Osteocyte (in vitro differentiated cells): ENCODE measurements at places on chromosomes 1 and 21. TPM values are rescaled to one million over a fixed set of nuclear protein-coding genes. Genes with fewer than 3 reads are reported as not detected.
A peak's percentile ranks its signal among the peaks of the same experiment; 100 is the strongest.

The RBBP4 gene
- total RNA-seq, result 244 and 254 TPM in 2 replicates

The FHAD1 gene
- not detected in 2 replicates for total RNA-seq

The FBXO2 gene
- 1.4 and 2.0 TPM in 2 replicates for total RNA-seq

The OR2L3 gene
- not detected in 2 replicates for total RNA-seq

GRCh38 chr1:50959303-50959912 is 659 bp downstream of the FAF1 start:
- DNase-seq, result no peak
- H3K4me1 ChIP-seq, result peaks cover 16% of the 10 kb centered on the region
- no peaks in the 10 kb centered on the region for H3K36me3 ChIP-seq
- H3K27ac ChIP-seq, result peak overlapping the region; percentile 79
- H3K4me3 ChIP-seq, result peak overlapping the region; percentile 96

DNA sequence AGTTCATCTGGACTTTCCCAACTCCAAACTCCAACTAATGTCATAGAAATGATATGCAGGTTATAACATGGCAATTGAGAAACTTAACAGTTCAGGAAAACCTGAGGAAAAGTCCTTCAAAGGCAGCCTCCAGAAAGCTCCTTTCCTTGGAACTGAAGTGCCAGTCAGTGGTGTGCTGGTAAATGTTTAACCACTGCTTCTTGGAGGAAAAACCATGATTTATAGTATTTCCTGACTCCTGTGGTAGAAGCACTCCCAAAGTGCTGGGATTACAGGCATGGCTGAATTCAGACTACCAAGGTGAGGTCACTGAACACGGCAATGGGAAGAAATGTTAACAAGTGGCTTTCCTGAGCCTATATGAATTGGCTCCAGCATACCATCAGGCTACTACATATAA is 26.7 kb upstream of the ZNHIT6 start:
- peaks cover 1% of the 10 kb centered on the region for H3K4me1 ChIP-seq
- DNase-seq, result no peak
- H3K27me3 ChIP-seq, result peaks cover 4% of the 10 kb centered on the region

GRCh38 chr1:165434281-165434680 is 10.6 kb downstream of the RXRG start:
- H3K27me3 ChIP-seq, result peaks cover 7% of the 10 kb centered on the region
- H3K4me1 ChIP-seq, result no peaks in the 10 kb centered on the region
- H3K4me3 ChIP-seq, result no peak overlapping the region
- H3K27ac ChIP-seq, result no peak overlapping the region
- H3K36me3 ChIP-seq, result no peaks in the 10 kb centered on the region

- DNase-seq, result no peak
- H3K4me3 ChIP-seq, result no peak overlapping the region
- no peak overlapping the region for H3K27ac ChIP-seq
Measured at GRCh38 chr1:8497210-8497819, 179.4 kb downstream of the SLC45A1 start.

GRCh38 chr1:169137357-169137756 is 30.9 kb downstream of the ATP1B1 start:
- peaks cover 4% of the 10 kb centered on the region for H3K36me3 ChIP-seq
- no peaks in the 10 kb centered on the region for H3K27me3 ChIP-seq
- DNase-seq, result no peak
- no peak overlapping the region for H3K27ac ChIP-seq

- H3K4me1 ChIP-seq, result no peaks in the 10 kb centered on the region
- H3K27ac ChIP-seq, result no peak overlapping the region
- H3K36me3 ChIP-seq, result no peaks in the 10 kb centered on the region
- DNase-seq, result peak; percentile 34
Measured at GRCh38 chr1:38334930-38335592, 288.5 kb upstream of the POU3F1 start.

- H3K27ac ChIP-seq, result no peak overlapping the region
- no peaks in the 10 kb centered on the region for H3K36me3 ChIP-seq
- no peak overlapping the region for H3K4me3 ChIP-seq
- H3K4me1 ChIP-seq, result no peaks in the 10 kb centered on the region
Measured at GRCh38 chr1:199585392-199585791, 442.1 kb upstream of the NR5A2 start.

- H3K4me3 ChIP-seq, result no peak overlapping the region
- H3K36me3 ChIP-seq, result no peaks in the 10 kb centered on the region
- no peak overlapping the region for H3K27ac ChIP-seq
- H3K4me1 ChIP-seq, result peaks cover 4% of the 10 kb centered on the region
- DNase-seq, result no peak
- H3K27me3 ChIP-seq, result peaks cover 19% of the 10 kb centered on the region
Measured at GRCh38 chr1:210099921-210100320, 132.7 kb upstream of the SERTAD4 start.

- no peaks in the 10 kb centered on the region for H3K27me3 ChIP-seq
- H3K27ac ChIP-seq, result peak within 1 kb of the TSS; percentile 27
- DNase-seq, result no peak
Measured at GRCh38 chr1:173050865-173051264, at the start of gene TNFSF18. Gene TNFSF18 (minus strand): TSS chr1:173050941. CDS start chr1:173050896, 45 bp downstream.

DNA sequence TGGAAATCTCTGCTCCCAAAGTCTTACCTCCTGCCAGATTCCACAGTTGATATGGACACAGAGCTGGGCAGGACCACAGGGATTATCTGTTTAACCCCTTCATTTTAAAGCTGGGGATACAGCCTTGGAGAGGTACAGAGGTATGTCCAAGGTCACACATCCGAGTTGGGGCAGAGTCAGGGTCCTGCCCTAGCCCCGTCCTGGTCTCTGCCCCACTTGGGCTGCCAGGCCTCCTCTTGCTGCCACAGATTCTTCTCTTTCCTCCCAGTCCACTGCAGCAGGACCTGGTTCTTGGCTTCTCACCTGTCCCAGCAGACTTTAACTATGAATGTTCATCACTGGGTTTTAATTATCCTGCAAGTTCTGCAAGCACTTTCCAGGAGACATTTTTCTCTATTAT is 258.3 kb downstream of the MATN1 start:
- H3K27ac ChIP-seq, result no peak overlapping the region
- H3K4me1 ChIP-seq, result no peaks in the 10 kb centered on the region
- no peaks in the 10 kb centered on the region for H3K27me3 ChIP-seq
- no peak for DNase-seq

DNA sequence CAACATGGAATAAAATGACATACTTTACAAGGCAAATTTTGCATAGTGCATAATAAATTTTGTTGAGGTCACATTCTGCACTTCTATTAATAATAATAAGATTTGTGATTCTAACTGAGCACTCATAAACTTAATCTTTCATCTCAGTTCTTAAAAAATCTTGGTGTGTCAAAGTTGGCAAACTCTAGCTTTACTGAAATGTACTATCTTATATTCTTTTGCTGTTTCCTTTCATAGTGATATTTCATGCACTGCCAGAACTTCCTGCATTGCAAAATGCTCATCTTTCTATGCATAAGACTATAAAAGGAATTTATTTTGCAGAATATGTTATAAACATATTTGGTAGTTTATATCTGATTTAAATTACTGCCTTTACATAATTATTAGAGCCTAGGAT is 797.6 kb downstream of the ADGRL2 start:
- H3K27ac ChIP-seq, result no peak overlapping the region
- H3K4me1 ChIP-seq, result peaks cover 17% of the 10 kb centered on the region
- H3K36me3 ChIP-seq, result peaks cover 2% of the 10 kb centered on the region
- H3K27me3 ChIP-seq, result no peaks in the 10 kb centered on the region
- no peak overlapping the region for H3K4me3 ChIP-seq

DNA sequence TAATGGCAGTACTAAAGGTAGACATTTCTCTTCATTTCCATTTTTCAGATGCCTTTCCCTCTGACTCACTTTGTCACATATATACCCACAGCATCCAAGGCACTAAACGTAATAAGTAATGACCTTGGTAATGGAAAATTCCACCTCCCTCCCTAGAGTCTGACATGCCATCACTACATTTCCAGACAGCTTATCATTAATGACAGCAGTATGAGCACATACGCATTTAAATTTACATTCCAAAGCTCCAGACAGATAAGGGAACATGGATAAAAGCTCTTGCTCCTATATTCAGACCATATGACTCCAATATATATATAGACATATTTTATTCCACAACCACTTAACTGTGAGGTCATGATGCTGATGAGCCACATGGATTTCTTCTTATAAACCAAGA is 191.7 kb upstream of the GORAB start:
- peaks cover 11% of the 10 kb centered on the region for H3K4me1 ChIP-seq
- H3K27ac ChIP-seq, result no peak overlapping the region
- DNase-seq, result no peak

DNA sequence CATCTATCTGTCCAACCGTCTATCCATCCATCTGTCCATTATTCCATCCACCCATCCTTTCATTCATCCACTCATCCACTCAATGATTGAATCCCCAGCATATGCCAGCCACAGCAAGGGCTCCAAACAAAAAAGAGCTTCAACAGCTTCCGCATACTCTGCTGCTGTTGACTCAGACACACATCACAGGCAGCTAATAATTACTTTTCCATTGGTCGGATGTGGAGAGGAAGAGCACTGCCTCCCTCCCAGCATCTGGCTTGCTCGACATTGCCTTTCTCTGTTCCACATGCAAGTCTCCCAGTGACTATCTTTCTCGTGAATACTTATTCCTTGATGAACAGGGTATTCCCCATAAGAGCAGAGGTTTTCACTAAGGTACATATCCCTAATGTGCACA is 176.5 kb downstream of the HIVEP3 start:
- DNase-seq, result no peak
- no peak overlapping the region for H3K27ac ChIP-seq
- H3K4me1 ChIP-seq, result peaks cover 17% of the 10 kb centered on the region
- H3K4me3 ChIP-seq, result no peak overlapping the region

DNA sequence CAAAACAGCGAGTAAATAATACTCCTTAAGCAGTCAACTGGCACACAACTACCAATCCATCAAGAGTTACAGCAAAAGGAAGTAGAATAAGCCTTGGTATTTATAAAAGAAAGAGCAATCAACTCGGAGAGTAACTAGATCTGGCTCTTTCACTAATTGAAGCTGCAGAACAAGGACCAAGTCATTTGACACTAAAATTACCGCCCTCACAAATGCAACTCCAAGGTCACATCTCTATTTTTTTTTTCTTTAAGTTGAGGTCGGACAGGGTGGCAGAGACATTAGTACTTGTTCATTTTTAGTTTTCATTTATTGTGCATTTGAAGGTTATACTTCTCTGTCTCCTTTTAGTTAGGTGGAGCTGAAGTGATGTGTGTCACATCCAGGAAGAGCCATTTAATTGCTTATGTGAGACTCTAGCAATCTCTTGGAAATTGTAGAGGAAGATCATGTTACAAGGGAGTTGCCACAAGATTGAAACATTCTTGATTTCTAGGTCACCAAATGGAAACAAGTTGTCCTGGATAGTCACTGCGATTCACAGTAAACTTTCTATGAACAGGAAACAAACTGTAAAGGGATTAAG is 138.1 kb upstream of the ADAMTS5 start:
- no peak overlapping the region for H3K4me3 ChIP-seq
- H3K4me1 ChIP-seq, result peaks cover 32% of the 10 kb centered on the region
- no peak overlapping the region for H3K27ac ChIP-seq
- DNase-seq, result no peak

GRCh38 chr21:26157801-26158200 is 12.8 kb downstream of the APP start:
- peaks cover 49% of the 10 kb centered on the region for H3K4me1 ChIP-seq
- no peak for DNase-seq
- H3K27ac ChIP-seq, result peak overlapping the region; percentile 7
- peaks cover 8% of the 10 kb centered on the region for H3K36me3 ChIP-seq
- no peaks in the 10 kb centered on the region for H3K27me3 ChIP-seq

DNA sequence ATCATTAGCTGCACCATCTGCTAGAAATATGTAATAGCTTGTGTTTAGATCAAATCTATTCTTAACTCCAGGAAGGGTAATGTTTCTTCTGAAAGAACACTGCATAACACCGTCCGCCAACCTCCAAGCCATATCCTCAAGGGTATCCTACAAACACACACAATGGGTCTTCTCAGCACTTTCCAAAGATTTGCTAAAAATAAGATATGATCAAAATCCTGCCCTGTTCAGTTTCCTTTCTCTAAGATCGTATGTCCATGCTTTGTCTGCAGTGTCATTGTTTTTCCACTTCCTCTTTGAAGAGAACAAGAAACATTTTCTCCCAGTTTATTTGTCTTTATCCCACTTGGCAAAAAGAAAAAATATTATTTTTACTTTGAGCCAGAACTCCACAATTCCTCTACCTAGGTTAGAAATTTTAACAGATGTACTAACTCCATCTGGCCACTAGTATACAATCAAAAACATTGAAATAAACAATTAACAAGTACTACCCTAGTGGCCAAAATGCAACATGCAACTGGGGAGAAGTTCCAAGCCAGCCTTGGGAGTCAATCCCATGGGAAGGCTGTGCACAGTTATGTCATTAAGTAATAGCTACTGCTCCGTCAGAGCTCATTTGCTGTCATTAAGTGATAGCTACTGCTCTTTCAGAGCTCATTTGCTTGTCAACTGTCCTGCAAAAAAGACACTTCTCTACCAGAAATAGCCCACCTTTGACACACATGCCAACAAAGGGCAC is 37.8 kb downstream of the FRRS1 start:
- peak overlapping the region; percentile 89 for H3K27ac ChIP-seq
- peaks cover 1% of the 10 kb centered on the region for H3K36me3 ChIP-seq
- peaks cover 37% of the 10 kb centered on the region for H3K4me1 ChIP-seq
- DNase-seq, result no peak

DNA sequence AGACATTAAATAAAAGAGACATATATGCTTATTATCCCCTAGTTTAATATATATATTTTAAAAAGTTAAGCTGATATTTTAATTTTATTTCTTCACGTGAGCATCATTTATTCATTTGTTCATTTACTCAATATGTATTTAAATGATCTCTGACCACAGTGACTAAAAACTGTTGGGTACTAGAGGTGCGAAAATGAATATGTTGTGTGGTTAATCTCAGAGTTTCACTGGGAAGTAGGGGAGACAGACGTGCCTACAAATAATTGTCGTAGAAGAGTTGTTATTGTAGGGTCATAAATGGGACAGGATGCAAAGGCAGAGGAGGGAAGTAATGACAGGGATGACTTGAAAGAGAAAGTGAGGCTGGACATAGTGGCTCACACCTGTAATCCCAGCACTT is 213.0 kb upstream of the CACYBP start:
- DNase-seq, result no peak
- H3K36me3 ChIP-seq, result no peaks in the 10 kb centered on the region
- H3K27me3 ChIP-seq, result no peaks in the 10 kb centered on the region
- H3K4me1 ChIP-seq, result peaks cover 18% of the 10 kb centered on the region
